Naive thymus-derived CD8-positive, alpha-beta T cell (primary cell): ENCODE measurements at places on chromosomes 4 and X.

DNA sequence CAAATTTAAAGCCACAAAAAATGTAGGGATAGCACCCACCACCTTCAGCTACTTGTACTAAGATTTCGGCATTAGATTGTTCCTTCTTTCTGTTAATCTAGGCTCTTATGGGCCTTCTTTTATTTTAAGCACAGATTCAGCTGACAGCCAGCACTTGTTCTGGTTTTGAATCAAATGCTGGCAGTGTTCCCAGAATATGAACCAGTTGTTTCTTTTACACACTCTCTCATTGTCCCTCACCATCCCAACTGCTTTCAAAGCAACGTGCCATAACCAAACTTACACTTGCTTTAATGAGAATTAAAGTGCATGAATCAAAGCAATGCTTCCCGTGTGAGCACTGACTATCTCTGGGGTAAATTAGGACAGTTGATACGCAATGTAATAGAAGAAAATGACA, 744.5 kb upstream of the FAM241A start:
- DNase-seq = no peak

- DNase-seq = no peak
These were observed 663.2 kb upstream of the HTR2C start for GRCh38 chrX:113920661-113921060.

DNA sequence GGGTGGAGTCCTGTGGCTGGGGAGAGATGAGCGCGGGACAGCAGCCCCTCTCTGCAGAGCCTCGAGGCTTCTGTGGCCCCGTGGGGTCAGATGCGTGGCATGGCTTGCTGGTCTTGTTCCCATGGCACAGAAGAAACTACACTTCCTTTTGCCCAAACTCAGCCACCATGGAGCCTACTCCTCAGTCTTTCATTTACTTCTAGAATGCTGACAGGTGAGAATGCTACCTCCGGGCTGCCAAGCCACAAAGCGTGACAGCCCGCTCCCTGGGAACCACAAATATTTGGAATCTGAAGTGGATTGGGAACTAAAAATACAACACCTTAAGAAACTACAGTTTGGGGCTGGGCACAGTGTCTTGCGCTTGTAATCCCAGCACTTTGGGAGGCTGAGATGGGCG, 98.0 kb downstream of the TRAPPC11 start:
- DNase-seq = no peak

GRCh38 chr4:133147286-133147821, 1.7 kb upstream of the PCDH10 start:
- DNase-seq = no peak

GRCh38 chrX:154605566-154605965, 13.5 kb downstream of the CTAG1B start:
- DNase-seq = no peak

DNA sequence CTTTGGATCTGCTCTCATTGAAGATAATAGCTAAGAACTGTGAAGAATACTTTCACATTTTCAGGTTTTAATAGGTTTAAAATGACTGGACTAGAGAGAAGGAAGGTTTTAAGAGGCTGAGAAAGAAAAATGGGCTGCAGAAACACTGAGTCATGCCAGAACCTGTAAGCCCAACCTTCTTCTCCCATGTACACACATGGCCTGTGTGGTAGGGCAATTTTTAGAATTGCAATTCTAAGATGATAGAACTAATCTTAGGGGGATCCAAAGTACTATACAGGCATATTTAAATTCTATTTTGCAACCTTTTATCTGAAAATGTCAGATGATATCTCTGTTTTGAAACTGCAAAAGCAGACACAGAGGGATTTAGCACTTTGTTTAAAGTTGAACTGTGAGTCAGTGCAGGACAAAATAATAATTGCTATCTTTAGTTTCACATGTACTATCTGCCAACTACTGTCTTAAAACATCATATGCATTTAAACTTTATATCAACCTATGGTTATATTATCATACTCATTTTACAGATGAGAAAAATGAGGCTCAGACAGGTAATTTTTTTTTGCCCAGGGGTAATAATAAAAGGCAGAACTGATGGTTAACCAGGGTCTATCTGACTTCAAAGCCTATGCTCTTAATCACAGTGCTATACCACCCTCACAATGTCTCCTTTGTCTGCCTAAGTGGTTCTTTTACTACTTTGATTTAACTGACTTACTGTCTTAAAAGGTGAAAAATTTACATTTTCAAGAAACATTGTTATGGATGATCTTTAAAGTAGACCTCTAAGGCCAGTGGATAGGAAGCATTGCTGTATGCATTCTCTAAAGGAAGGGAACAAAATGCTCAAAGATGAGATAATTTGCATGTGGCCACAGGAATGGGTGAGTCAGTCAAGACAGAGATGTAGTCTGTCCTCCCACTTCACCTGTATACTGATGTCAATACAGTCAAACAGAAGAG, 4.3 kb downstream of the TMPRSS11E start:
- no peak for DNase-seq

DNA sequence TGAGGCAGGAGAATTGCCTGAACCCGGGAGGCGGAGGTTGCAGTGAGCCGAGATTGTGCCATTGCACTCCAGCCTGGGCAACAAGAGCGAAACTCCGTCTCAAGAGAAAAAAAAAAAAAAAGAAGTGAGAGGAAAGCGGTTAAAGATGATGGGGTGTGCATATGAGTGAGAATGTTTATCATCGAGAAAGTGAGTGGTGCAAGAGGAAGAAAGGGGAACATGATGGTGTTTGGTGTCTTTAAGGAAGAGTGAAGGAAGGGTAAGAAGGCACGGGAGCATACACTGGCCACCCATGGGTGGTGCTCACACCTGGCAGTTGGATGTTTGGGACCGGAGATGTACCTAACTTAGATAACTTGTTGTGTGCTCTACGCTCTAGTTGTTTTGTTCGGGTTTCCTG, 62.2 kb downstream of the STOX2 start:
- DNase-seq = no peak

- DNase-seq = no peak
These were observed 220.7 kb downstream of the TACR3 start for GRCh38 chr4:103499094-103499493.

GRCh38 chrX:118143578-118143977, 27.0 kb upstream of the KLHL13 start:
- no peak for DNase-seq

DNA sequence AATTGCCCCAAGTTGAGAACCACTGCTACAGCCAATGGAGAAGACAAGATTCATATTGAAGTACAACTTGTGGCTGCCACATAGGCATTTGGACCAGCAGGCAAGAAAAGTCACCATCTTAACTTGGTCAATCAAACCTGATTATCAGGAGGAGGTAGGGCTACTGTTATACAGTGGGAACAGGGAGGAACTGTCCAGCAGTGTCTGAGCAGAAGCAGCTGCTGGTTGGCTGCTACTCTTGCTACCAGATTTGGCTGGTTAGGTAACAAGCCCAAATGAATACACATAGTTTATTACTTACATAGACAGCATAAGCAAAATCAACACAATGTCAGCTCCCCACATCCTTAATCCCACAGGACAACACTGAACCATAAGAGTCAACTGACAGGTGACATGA, 39.4 kb downstream of the ATP1B4 start:
- DNase-seq = no peak

DNA sequence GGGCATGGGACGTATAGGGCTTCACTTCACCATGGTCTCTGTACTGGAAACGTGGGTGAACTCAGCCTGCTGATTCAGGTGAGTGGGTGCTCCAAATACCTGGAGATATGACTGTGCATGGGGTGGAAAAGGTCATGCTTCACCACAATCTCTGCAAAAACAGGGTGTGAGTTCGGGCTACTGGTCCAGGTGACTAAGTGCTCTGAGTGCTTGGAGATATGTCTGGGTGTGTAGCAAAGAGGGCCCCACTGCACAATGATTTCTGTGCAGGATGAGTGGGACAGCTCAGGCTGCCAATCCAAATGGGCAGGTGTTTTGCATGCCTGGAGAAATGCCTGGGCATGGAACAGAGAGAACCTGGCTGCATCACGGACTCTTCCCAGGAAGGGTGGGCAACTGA, 11.2 kb upstream of the CPXCR1 start:
- DNase-seq = no peak

GRCh38 chr4:122715221-122715620, 17.3 kb upstream of the BBS12 start:
- no peak for DNase-seq

DNA sequence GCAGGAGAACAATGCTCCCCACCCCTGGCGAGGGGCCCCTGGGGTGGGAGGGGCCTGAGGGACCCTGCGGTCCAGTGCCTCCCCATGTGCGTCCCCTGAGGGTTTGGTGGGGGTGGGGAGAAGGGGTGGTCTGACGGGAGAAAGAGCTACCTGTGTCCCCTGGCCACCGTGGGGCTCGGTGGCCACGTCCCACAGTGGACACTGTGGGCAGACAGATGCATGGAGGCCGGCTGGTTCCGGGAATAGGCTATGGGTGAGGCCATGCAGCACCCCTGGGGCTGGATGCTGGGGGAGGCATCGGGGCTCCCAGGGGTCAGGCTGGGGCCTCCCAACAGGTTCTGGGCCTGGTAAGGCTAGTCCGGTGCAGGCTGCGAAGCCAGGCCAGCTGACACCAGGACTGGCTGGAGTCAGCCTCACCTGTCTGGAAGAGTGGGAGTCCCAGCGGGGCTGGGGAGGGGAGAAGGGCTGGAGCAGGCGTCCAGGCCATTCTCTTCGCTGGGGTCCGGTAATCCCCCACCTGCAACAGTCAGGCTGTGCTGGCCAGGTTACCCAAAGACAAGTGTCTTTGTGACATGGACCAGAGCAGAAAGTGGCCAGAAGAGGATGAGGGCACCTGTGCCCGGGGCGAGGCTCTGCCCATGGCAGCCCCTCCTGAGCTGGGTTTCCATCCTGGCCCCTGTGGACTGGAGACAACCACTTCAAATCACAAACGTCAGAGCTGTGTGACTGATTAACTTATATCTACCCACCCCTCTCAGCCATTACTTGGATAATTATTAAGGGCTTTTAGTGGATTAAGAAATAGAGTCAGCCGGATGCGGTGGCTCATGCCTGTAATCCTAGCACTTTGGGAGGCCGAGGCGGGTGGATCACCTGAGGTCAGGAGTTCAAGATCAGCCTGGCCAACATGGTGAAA, 1.4 kb upstream of the FAM53A start:
- no peak for DNase-seq

- DNase-seq = no peak
These were observed 460.5 kb upstream of the CNKSR2 start for GRCh38 chrX:20913760-20914159.

- no peak for DNase-seq
These were observed 18.8 kb downstream of the GRPR start for GRCh38 chrX:16142246-16142558.

DNA sequence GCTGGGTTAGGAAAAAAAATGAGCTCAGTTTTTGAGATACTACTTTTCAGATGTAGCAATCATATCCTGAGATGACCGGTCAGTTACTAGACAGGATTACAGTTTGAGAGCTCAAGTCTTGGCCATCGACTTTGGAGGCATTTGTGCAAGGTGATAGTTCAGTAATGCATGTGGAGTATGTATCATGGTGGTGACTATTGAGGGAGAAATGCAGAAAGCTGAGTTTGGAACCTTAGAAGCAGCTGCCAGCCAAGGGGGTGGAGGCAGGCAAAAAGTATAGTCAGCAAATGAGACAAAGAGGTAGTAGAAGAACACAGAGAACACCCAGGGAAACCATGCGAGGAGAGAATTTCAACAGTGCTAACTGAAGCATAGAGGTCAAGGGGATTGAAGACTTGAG, 48.7 kb upstream of the SLC4A4 start:
- DNase-seq = no peak

- no peak for DNase-seq
These were observed 67.2 kb upstream of the TENM3 start for GRCh38 chr4:182175788-182176519.

DNA sequence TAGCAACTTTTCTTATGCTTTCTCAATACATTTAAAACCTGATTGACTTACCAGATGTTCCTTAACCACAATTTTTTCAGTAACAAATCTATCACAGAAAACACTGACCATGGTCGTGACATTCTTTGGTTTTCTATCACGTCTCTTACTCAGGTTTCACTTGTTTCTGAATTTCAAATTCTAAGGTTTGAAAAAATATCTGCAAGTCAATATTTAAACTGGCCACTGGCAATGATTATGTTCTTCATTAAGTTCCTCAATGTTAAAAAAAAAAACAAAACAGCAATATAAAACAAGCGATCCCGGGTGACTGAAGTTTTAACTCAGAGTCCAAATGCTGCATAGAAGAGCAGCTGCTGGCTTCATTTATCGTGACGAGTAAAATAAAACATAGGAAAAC, 128.9 kb downstream of the RBM47 start:
- DNase-seq = no peak

DNA sequence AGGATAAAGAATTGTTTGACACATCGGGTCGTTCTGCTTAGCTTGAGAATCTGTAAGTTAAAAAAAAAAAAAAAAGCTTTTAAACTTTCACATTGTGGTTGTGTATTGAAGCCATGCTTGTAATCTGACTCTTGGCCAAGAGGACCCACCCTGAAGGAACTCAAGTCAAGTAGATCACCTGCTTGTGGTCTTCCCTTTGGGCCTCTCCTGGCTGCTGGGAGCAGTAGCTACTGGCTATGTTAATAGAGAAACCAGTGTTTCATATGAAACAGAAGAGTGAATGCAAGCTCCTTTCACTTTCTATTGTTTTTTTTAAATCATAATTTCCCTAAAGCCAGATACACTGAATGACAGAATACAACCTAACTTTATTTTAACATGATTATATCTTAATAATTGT, 402.4 kb upstream of the NDST4 start:
- no peak for DNase-seq

GRCh38 chr4:158211222-158211621, 936 bp downstream of the TMEM144 start:
- DNase-seq = no peak

DNA sequence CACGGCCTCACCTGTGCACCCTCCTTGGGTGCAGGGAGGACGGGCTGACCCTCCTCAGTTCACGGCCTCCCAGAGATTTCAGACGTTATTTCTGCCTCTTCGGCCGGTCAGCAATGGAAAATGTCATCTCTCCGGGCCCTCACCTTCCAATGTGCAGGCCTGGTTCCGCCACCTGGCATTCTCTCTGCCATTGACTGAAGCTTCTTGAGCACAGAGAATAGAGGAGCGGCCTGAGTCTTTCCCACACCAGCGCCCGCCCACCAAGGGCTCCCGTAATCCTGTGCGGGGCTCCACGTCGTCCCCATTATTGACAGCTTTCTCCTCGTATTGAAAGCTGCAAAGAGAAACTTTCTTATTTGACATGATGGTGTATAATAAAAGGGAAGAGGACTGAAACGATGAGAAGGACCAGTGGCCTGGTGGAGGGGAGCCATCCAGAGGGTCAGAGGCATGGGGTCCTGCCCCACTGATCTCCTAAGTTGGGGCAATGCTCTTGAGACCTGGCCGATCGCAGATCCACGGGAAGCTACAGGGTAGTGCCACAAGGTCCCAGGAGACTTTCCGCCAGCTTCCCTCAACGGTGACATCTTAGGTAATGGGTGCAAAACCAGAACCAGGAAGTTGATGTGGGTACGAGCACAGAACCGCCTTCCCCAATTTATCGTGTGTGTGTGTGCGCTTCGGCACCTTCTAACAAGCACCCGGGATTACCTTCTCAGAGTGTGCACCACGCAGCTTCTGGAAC, 20.6 kb downstream of the HTRA3 start:
- no peak for DNase-seq
